ENCODE measurements at places on chromosomes 3 and 15.

GRCh38 chr15:67198157-67198754 lies 56.2 kb downstream of the AAGAB start:
- DNase-seq = no peak

DNA sequence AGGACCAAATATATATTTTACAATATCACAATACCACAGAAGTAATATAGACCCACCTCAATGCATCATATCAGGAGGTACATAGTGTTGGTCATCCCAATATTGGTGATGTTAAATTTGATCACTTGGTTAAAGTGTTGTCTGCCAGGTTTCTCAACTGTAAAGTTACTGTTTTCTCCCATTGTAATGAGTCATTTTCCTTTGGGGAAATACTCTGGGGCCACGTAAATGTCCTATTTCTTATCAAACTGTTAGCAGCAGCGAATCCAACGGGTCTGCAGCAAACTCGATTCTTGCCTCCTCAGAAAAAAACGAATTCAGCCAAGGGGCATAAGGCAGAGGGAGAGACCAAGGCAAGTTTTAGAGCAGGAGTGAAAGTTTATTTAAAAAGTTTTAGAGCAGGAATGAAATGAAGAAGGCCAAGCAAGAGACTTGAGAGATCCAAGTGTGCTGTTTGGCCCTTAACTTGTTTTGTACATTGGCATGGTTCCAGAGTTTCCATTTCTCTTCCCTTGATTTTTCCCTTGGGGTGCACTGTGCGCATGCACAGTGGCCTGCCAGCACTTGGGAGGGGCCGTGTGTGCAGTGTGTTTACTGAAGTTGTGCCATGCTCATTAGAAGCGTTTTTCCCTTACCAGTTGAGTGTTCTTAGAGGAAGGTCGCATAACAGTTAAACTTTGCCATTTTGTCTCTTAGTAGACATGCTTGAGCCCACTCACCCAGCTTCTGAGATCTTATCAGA lies 512.5 kb downstream of the AGBL1 start:
- DNase-seq = no peak

- DNase-seq = no peak
Measured at GRCh38 chr15:57504599-57504940, 87.1 kb upstream of the MYZAP start.

GRCh38 chr3:57077630-57078343 lies 17.3 kb downstream of the SPATA12 start:
- peak; percentile 36 for DNase-seq

GRCh38 chr15:89673165-89673512 lies 6.0 kb downstream of the PLIN1 start:
- peak; percentile 78 for DNase-seq

DNA sequence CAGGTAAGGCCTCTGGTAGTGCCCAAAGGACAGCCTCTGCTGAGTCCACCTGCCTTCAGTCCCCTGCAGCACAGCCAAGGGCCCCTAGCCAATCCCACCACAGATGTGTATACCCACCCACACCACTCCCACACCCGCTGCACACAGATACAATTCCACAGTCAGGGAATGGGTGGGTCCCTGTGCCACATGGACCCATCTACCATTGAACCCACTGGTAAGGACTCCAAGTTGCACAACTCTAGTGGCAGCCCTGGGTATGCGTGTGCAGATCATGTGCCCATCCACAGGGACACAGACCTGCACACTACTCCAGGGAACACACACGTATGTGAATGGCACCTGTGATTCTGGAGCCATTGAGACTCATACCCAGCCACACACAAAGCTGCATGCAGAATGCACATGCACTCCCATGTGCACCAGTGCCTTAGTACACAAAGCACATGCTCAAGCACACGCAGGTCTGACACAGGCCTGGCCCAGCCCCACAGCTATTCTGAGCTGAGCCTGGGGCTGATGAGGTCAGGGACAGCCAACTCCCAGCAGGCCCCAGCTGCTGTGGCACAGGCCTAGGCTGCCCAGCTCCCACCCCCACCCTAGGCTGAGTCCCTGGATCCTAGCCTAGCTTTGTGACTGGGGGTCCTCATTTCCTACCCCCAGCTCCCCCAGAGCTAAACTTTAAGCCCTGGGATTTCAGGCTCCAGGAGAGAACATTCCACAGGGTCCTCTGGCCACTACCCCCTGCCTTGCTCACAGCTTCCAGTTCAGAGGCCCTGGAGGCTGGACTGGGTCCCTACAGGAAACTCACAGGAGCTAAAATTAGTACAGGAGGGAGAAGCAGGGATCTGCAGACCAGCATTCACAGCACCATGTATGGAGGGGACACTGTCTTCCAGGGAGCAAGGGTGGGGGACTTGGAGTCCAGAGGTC lies 2.7 kb upstream of the ALS2CL start:
- DNase-seq = no peak

- no peak for DNase-seq
Measured at GRCh38 chr3:105304487-105304886, 62.2 kb upstream of the ALCAM start.

DNA sequence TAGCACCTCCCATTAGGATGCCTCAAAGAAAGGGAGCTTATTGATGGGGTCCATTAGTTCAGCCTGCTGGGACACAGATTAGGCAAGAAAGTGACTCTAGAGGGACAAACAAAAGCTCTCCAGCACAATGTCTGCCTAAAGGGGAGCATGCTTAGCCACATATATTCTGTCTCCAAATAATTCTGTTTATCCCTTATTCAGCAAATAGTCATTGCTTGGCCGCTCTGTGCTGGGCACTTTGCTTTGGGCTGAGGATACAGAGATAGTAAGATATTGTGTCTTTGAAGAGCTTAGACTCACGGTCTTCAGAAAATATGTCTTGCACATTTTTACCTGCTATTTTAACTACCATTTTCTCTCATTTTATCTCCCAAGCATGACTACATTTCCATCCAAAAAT lies 159.8 kb downstream of the SYNPR start:
- DNase-seq = no peak

DNA sequence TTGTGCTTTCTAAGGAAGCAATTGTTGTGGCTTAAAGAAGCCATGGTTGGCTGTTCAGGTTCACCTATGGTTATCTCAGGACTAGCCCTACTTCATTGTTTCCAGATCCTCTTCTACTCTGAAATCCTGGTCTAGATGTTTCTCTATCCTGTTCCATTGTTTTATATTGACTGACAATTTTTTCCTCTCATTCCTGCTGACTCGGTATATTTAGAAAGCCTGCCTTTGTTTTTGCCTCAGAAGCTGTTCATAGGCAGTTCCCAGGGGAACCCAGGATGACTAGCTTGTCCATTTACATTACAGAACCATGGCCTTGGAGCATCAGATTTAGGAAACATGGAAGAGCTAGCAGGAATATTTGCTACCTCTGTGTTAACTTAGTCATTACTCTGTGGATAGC lies 64.0 kb downstream of the SLC9C1 start:
- DNase-seq = no peak

- peak; percentile 72 for DNase-seq
Measured at GRCh38 chr15:62495670-62496614, 330.9 kb upstream of the C2CD4B start.

DNA sequence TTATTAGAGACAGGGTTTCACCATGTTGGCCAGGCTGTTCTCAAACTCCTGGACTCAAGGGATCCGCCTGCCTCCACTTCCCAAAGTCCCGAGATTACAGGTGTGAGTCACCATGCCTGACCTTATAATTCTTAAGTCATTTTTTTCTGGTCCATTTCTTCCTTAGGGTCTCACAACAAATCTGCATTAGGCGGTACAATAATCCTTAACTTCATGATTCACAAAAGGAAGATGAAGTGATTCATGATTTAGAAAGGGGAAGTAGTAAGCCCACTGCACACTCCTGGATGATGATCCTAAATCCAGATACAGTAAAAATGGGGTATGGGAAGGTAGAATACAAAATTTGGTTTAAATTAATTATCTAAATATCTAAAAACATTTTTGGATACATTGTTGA lies 45.0 kb upstream of the TKT start:
- no peak for DNase-seq

DNA sequence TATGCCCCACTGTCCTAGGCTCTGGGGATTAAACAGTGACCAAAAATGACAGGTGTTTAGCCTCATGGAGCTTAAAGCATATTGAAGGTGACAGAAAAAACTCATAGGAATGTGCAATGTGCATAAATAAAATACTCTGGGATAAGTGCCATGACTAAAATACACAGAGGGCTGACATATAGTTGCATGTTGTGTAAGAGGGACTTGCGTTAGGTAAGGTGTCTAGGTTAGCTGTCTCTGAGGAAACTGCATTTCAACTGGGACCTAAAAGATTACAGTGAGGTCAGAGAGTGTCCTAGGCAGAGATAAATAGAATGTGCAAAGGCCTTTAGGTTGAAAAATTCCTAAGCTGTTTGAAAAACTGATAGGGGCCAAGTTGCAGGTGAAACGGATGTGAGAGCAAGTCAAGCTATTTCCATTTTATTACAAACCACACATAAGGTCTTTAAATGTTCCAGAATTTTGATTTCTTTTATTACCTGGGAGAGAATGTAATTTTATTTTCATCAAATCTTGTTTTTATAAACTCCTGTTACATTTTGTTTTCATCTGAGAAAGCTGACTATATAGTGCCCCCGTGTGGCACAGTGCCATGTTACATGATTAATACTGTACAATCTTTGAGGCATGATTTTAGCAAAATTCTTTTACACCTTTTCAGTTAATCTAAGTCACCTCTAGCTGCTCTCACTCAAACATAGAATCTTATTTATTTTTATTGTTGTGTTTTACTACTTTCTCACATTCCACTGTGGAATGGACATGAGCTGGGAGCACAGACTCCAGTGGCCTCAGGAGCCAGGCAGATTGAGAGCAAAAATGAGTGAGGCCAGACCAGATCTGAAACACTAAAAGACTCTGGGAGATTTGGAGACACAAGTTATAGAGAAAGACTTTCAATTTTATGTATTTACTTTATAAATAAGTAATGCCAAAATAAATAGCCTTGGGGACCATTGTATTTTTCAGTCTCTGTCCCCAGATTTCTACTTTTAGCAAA lies 259.6 kb upstream of the ZNF717 start:
- peak; percentile 63 for DNase-seq

GRCh38 chr3:30228302-30228631 lies 378.1 kb upstream of the TGFBR2 start:
- no peak for DNase-seq

DNA sequence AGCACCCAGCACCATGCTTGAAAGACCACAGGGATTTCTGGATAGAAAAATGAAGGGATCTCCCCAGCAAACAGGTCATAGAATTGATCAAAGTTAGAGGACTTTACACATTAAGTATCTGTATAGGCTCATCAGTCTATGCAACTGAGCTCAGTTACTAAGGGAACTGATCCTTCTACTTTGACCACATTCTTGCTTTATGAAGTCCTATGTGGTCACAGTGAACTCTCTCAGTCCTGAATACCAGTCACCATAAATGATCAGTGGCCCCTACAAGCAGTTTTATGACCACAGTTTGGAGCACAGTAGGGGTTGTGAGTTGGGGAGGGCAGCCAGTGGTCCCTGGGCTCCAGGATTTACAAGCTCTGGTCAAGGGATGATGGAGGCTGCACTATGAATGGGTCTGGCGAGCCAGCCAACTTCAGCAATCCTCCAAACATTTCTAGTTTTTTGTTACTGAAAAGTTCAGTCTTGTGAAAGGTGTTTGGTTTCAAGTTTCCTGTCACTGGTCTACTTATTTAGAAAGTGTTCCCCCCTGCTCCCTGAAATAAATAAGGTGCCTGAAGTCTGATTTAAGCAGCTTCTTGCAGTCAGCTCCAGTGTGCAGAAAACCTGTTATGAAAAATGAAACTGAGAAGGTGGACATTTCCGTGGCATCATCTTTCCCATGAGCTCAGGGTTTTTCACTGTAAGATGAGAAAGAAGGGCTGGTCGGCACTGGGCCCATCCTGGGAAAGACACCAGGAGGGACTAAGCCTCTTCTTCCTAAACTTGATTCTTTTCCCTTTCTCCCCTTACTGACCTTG lies 75.5 kb downstream of the DAPK2 start:
- DNase-seq = no peak

DNA sequence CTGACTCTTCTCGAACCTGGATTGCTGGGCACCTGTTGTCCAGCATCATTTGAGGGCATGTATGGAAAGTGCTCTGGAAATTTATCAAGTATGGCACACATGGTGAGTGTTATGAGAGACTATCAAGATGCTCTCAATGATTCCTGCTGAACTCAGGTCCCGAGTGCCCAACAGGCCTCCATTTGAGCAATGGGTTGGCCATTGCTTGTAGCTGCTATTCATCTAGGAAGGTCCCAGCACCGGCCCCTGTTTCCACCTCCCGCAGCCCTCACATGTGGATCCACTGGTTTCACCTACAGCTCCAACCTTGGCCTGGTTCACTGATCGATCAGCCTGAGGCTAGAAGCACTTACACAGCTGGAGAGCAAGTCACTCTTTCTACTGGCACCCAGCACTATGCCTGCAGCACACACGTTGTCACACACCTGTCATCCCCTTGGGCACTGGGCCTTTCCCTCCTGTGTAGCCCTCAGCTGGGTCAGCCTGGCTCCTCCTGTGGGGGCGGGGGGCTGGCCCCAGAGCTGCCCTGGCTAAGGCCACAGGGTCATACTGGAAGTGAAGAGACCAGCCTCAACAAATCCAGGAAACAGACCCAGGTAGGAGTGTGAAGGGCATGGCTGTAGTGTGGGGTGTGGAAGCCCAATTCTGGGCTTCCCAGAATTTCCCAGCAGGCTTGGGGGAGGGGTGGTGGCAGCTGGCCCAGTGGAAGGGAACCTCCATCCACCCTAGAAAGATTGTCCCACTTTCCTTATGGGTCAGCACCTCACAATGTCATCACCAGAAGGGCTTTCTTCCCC lies 41.7 kb upstream of the SMAD3 start:
- no peak for DNase-seq

- DNase-seq = no peak
Measured at GRCh38 chr15:25884370-25884769, 21.2 kb upstream of the ATP10A start.

DNA sequence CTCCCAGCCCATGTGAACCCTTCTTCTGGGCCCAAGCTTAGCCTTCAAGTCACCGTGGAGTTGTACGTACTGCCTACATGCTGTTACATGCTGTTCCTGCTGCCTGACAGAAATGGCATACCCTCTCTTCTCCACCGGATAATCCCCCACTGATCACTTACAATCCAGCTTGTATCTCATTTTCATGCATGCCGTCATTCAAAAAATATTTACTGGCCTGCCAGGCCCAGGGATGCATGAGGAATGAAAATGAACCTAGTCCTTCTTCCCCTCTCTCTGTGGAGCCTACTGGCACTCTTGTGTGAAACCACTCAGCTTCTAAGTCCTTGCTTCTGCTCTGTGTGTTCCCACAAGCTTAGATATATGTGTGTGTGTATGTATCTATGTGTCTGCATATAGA lies 60.6 kb downstream of the WNT5A start:
- no peak for DNase-seq

GRCh38 chr3:31188112-31188511 lies 293.7 kb upstream of the GADL1 start:
- no peak for DNase-seq

- DNase-seq = no peak
Measured at GRCh38 chr3:14605744-14606143, 45.8 kb upstream of the CCDC174 start.

GRCh38 chr15:32750979-32751378 lies 33.2 kb downstream of the GREM1 start:
- DNase-seq = no peak

- no peak for DNase-seq
Measured at GRCh38 chr3:76997733-76998132, 42.2 kb upstream of the ROBO2 start.

Data from hematopoietic multipotent progenitor cell treated with erythropoietin and hydrocortisone succinate and interleukin-3 and kit ligand, for 6 days (in vitro differentiated cells).